ENCODE measurements at places on chromosomes 5 and 9.

DNA sequence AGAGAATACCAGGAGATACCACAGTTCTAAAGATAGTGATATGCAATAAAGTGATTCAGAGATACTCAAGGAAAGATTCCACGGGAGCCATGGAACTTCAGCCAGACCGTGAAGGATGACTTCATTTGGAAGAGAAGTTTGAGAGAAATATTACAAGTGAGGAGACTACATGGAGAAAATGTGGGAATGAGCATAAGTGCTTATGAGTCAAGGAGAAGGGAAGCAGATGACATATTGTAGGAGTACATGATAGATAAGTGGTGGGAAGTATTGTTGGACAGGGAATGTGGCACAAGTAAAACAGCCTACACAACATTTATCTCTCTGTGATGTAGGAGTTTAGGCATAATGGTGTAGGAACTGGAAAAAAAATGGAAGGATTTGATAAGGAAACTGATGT, 122.1 kb upstream of the FBXL17 start:
- peak; percentile 5 for DNase-seq

- DNase-seq: no peak
Measured at GRCh38 chr5:607541-608428, 4.4 kb upstream of the CEP72 start.

DNA sequence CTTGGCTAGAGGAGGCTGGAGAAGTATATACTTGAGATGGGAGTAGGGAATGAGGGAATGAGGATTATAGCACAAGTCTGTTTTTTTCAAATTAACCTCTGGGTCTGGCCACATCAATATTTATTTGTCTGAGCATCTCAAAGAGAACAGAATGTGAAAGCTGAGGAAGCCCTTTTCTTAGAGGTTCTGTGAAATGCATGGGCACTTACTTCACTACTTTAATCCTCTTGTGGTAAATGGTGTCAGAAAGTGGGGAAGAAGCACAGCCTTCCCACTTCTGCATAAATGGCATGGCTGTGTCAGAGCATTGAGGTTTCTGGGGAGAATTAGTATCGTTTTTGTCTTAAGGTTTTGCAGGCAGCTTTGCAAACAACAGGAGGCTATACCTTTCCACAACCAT, 48.6 kb downstream of the SPATA31D1 start:
- DNase-seq: no peak

- DNase-seq: peak; percentile 93
Measured at GRCh38 chr5:54658010-54658409, 140.5 kb downstream of the SNX18 start.

- no peak for DNase-seq
Measured at GRCh38 chr9:109963079-109963478, 183.1 kb downstream of the PALM2AKAP2 start.

GRCh38 chr5:2680979-2681378, 70.5 kb downstream of the IRX2 start:
- no peak for DNase-seq

DNA sequence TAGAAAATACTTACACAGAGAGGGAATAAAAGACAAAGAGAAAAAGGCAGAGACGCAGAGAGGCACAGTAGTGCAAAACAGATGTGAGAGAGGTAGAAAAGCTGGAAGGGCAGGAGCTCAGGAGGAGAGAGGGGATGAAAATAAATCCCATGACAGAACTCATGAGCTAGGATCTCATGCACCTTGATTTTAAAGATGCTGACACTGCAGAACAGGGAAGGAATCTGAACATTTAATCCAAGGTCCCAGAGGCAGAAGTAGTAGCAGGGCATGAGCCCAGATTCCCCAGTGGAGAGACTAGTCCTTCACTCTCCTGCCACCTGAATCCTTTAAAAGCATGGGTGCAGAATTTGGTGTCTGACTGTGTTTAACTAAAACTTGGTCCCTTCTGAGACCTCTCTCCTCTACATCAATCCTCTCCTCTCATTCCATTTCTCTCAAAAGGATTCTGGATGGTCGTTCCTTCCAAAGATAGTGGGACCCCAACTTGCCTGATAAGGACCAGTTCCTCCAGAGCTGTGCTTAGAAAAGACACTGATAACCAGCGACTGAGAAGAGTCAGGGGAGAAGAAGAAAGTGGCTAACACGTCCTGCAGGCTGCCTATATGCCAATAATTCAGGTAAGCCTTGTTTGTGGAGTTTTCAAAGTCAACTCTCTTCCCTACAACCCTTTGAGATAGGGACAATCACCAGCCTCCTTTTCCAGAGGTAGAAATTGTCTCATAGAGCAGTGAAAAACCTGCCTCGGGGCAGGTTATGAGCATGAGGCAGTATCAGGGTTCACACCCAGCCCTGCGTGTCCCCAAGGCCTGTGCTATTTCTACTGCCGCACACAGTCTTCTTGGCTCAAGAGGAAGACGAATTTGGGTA, 203.2 kb upstream of the TRIM32 start:
- DNase-seq: no peak

DNA sequence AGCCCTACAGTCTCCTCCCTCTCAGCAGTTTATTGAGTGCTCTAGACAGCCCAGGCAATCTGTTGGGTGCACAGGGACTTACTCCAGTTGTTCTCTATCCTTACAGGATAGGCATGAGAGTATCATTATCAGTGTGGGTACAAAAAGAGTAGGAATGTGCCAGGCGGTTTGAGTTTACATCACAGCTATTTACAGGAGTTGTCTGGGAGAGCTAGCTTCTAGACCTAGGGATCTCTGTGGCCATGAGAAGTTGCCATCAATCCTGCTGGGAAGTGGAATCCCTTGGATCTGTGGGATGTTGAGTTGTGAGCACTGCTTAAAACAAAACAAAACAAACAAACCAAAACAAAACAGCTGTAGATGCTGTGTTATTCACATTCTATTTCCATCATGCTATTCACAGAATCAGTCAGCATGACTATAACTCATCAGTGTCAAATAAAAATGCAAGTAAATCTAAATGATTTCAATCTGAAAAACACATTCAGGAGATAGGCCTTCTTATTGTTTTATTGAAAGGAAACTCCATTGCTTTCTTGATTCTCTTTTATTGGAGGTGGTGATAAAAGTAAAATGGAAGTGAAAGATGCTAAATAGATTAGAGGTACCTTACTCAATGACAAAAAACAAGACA, 552.4 kb upstream of the ZNF608 start:
- no peak for DNase-seq

DNA sequence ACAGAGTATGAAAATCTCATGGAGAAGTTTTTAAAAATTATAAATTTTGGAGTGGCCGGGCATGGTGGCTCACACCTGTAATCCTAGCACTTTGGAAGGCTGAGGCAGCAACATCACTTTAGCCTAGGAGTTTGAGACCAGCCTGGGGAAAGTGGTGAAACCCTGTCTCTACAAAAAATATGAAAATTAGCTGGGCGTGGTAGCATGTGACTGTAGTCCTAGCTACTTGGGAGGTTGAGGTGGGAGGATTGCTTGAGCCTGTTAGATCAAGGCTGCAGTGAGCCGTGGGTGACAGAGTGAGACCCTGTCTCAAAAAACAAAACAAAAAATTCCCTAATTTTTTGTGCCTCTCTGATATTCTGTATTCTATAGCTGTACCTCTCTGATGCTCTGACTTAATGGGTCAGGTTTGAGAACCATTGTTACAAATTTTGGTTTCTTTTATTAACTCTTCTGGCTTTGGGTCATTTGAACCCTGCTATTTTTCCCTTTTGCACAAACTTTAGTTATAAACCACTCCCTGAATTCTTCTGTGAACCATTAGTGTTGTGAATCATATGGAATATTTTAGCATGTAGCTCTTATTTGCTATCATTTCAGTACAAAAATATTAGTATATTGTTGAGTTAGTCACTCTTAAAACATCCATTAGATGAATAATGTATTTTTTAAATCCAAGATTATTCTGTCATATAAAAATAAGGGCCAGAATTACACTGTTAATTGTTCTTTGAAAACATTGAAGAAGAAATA, 51.0 kb downstream of the FER start:
- DNase-seq: peak; percentile 24

- no peak for DNase-seq
Measured at GRCh38 chr9:85600675-85601263, 141.0 kb downstream of the AGTPBP1 start.

DNA sequence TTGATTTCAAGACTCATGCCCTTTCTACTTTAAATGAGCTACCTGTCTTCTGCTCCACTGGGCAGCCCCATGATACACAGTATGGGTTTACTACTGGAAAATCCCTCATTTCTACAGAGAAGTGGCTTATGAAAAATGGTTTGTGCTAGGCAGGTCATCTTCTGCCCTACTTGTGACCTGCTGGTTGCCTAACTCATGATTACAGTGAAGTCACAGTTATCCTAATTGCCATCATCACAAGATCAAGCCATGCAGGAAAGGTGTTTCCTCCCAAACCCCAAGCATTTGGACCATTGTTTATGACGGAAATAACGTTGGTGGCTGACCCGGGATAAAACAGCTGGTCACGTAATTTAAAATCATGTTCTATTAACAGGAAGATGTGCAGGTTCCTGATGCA, 330.6 kb downstream of the ACTL7B start:
- no peak for DNase-seq

GRCh38 chr5:151214614-151215545, 9.0 kb downstream of the CCDC69 start:
- no peak for DNase-seq

- DNase-seq: no peak
Measured at GRCh38 chr9:18741359-18741758, 267.4 kb downstream of the ADAMTSL1 start.

DNA sequence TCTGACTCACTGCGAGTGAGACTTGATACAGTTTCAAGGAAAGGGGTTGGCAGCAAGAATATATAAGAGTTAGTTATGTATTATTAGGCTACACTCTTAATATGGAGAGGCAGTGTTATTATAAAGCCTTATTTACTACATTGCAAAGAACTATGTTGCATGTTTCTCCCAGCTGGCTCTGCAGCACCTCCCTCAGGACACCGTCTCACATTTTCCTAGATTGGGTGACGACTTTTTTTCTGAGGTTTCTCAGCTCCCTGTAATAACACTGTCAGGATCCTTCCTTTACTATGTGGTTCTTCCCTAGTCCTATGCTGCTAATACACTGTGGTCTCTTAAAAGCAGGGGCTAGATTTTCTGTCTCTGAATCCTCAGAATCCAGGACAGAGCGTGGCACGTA, 153.7 kb downstream of the INSYN2B start:
- no peak for DNase-seq

DNA sequence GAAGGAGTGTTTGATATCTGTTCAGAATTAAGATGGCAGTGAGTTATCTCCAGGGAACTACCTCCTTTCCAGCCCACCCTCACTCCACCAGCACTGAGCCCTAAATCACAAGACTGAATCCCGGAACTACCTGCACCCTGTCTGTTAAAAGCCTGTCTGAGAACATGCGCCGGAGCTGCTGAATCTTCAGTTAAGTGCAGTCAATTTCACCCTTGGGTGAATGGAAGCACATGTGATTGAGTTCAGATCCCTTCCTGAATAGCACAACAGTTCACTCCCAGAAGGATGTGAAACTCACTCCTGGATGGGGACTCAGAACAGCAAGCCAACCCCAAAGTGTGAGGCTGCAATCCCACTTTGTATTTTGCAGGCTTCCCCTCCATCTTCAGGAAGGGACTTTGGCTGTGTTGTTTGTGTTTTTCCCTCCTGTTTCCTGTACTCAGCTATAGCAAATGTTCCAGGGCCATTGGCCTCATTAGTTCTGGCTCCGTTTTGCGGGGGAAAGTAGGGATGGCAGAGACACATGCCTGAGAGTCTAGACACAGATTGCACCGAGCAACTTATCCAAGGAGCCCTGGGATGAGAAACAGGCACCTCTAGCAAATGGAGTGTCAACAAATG, 43.4 kb downstream of the DPYSL3 start:
- DNase-seq: no peak

DNA sequence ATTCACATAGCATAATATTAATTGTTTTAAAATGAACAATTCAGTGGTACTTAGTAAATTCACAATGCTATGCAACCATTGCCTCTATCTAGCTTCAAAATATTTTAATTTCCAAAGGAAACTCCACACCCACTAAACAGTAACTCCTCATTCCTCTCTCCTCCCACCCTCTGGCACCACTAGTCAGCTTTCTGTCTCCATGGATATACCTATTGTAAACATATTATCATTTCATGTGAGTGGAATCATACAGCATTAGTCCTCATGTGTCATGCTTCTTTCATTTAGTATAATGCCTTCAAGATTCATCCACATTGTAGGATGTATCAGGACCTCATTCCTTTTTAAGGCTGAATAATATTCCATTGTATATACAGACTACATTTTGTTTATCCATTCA, 48.6 kb downstream of the PHF2 start:
- DNase-seq: no peak

- no peak for DNase-seq
Measured at GRCh38 chr5:78495800-78496199, 135.4 kb downstream of the SCAMP1 start.

DNA sequence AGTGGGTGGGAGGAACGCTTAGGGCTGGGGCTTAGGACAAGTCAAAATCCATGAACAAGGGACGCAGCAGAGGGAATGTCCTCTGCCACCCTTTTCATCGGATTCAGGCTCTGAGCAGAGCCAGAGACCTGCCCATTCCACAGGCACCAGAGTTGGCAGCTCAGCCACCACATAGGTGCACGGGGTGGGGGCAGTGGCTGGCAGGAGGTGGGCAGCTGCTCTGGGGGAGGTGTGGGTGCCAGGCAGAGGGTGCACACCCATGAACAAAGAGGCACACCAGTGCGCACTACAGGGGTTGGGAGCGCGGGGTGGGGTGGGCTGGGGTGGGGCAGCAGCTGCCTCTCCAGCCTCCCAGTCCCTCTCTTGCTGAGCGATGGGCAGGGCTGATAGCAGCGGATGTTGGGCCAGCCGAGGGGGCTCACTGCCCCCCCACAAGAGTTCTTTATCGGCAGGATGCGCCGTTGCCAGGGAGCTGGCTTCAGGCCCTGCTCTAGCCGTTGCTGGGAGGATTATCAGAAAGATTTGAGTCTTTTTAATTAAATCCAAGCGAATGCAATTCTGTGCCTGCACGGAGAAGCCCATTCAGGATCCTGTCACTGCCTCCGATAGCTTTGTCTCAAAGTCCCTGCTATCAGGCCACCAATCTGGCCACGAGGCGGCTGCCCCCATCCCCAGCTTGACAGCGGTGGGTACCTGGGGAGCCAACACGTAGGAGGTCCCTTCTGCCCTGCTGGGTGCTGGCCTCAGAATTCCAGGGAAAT, 64.3 kb upstream of the LMX1B start:
- no peak for DNase-seq

DNA sequence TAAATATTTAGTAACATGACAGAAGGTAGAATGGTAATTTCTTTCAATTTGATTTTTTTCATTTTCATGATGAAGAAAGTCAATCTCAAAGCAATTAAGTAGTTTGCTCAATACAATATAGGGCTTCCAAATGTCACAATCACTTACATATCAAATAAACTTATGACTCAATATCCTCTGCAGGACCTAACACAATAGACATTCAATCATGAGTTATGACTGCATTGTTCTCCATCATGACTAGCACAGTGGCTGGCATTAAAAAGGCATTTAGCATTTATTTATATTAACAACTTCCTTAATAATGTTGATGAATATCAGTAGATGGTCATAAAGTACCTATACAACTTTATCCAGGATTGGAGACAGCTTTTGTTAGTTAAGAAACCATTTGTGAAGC, 1499.6 kb downstream of the EFNA5 start:
- no peak for DNase-seq

- DNase-seq: peak; percentile 49
Measured at GRCh38 chr5:160970605-160971191, 118.7 kb upstream of the ATP10B start.
